ENCODE measurements at places on chromosomes 1 and 21. TPM values are rescaled to one million over a fixed set of nuclear protein-coding genes. Genes with fewer than 3 reads are reported as not detected.

The OR2T2 gene
- not detected for total RNA-seq

The SYF2 gene
- total RNA-seq: 46.8 TPM

The TMEM200B gene
- 25.4 TPM for total RNA-seq

The SH2D1B gene
- total RNA-seq: not detected

The MROH9 gene
- total RNA-seq: not detected

The CCDC17 gene
- total RNA-seq: 1.2 TPM

The C4BPA gene
- not detected for total RNA-seq

The TRAPPC3 gene
- 112 TPM for total RNA-seq

The CLCNKA gene
- under 0.01 TPM for total RNA-seq

The BARHL2 gene
- not detected for total RNA-seq

The MYOG gene
- total RNA-seq: 8.9 TPM

The SAMD11 gene
- total RNA-seq: 11.7 TPM

All from pericardium fibroblast (primary cell).